ENCODE measurements at places on chromosomes 16 and 17. TPM values are rescaled to one million over a fixed set of nuclear protein-coding genes. Genes with fewer than 3 reads are reported as not detected.

DNA sequence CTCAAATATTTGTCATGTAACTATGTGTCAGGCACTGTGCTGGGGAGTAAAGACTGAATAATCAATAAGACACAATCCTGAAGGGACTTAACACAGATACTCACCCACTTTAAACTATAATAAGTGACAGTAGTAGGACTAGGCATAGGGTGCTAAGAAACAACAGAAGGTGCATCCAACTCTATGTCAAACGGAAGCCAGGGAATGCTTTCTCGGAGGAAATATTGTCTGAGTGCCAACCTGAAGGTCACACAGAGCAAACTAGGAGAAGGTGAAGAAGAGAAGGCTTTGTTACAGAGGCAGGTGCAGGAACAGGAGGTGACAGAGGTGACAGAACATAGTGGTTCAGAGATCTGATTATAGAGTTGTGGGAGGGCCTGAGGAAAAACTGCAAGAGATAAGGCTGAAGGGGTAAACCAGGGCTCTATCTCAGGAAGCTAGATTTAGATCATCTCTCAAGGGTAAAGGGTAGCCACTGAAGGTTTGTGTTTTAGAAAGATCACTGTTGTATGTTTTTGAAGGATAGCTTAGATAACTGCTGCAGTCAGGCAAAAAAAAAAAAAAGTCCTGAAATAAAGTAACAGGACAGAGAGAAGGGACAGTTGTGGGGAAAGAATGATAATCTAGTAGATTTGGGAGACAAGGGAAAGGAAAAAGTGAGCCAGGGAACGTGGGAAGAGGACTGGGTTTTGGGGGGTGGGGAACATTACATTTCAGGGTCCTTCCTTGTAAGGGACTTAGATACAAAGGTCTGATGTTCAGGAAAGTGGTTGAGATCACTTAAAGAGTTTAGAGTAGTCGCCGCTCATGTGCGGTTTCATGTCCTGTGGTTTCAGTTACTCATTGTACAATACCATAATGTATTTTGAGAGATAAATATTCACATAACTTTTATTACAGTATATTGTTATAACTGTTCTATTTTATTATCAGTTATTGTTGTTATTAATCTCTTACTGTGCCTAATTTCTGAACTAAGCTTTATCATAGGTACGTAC lies 85.6 kb upstream of the NETO2 start:
- no peak for DNase-seq

DNA sequence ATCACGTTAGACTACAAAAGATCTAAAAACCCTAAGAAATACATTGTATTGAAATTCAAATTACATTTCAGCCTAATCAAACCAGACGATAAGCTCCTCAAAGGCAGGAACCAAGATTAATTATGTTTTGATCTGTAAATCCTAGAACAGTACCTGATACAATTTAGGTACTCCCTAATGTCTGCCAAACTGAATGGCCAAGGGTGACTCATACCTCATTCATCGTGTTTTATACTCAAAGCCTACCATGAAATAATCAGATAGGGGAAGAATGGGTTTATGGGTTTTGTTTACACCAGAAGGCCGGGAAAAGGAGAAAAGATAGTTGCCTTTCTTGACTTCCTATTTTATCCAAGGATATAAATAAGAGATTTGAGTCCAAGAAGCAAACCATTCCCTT lies 19.3 kb downstream of the MMD start:
- no peak for DNase-seq

The C17orf67 gene
- total RNA-seq: 0.86 TPM

DNA sequence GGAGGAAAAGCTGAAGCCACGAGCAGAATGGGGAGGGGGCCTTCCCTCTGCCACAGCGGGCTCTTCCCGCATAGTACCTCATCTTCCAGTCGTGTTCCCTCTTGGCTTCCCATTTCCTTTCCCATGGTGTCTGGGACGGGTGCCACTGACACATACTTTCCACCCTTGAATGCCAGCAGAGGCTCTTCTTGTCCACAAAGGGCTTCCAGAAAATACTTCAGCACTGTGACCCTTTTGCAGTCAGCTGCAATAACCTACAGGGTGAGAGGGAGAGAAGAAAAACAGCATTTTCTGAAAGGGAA lies 30.7 kb downstream of the HIC1 start:
- peak; percentile 69 for DNase-seq

The DLX3 gene
- not detected for total RNA-seq
